ENCODE measurements at places on chromosomes 1 and 21.

DNA sequence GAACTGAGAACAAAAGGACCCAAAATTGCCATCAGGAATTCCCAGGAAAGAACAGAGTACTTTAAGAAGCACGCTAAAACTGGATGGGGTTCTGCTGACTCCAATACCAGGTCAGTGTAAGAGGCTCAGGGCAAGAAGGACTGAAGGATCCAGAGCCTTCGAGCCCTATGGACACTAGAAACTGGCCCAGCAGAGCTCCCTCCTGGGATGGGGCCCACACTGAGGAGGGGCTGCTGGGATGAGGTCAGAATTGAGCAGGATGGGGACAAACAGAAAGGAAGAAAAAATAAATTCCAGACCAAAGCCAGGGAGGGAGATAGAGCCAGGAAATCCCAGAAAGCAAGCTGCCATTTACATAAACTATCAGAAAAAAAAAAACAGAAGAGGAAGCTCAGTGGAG lies 222.4 kb upstream of the COA6 start:
- DNase-seq, result no peak

- DNase-seq, result peak; percentile 45
Measured at GRCh38 chr1:177780096-177780700, 189.7 kb downstream of the SEC16B start.

- no peak for DNase-seq
Measured at GRCh38 chr1:234313171-234313570, 60.1 kb upstream of the COA6 start.

DNA sequence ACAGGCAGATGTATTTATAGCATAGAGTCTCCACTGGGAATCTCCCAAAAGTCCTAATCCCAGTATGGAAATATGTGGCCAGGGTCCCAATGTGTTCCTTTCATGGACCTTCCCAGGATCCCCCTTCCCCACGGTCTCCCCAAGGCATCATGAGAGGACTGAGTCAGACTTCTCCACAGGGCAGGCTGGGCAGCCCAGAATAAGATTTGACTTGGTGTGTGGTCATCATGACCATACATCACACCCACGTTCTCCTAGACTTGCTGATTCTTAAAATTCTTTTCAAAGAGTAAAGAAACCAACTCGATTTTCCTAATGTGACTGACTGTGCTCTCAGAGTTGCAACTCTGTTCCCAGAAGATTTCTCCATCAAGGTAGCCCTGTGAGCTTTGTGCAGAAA lies 93.9 kb upstream of the CD34 start:
- DNase-seq, result no peak

DNA sequence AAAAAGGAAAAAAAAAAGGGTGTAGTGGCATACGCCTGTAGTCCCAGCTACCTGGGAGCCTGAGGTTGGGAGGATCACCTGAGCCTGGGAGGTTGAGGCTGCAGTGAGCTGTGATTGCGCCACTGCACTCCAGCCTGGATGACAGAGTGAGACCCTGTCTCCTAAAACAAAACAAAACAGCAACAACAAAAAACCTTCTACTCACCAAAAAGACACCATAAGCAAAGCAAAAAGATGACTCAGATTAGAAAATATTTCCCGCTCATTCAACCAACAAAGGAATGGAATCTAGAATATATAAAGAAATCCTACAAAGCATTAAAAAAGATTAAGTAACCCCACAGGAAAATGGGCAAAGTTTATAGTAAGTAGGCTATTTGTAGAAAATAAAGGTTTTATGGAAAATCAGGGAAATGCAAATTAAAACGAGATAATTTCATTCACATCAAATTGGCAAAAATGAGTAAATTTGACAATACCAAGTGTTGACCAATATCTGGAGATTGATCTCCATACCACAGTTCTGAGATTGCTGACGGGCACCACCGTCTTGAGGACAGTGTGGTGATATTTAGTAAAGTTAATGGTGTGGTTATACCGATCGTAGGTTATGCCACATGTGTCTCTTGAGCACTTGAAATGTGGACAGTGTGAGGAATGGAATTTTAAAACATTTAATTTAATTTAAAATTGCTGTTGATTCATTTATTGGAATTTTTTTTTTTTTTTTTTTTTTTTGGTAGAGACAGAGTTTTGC lies 54.0 kb downstream of the PIK3CD start:
- DNase-seq, result no peak

- DNase-seq, result no peak
Measured at GRCh38 chr1:172638885-172639831, 19.7 kb upstream of the FASLG start.
